ENCODE measurements at places on chromosomes 6 and 20.

DNA sequence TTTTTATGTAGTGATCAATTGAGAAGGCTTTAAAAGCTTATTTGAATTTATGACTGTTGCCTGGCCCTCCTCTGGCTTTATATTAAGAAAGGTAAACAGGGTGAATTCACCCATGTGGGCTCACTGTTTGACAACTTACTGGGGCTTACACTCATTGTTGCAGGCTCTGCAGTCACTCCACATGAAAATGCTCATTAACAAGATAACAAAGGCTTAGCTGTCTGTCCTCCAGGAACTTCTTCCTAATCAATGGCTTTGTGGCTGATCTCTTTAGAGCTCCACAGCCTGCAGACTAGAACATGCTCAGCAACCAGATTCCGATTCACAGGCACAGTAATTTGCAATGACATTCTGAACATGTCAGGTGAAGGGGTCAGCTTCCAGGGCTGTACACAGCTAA, 323.2 kb upstream of the MAN1A1 start:
- no peak for DNase-seq

DNA sequence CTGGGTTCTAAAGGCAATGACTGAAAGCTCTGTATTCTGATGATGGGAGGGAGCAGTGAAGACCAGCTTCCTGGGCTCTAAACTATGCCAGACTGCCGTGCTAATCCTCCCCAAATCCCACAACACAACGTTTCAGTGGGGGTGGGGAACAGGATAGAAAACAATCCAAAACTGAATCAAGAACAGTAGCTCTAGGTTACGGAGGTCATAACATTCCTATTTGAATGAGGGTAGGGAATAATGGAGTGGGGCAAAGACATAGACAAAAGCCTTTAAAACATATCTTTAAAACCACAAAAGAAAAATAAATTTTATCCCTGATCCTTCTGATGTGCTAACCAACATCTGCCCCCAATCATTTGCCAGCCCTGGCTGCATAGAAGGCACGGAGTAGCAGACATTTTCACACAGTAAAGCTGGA, 7.8 kb downstream of the USP49 start:
- no peak for DNase-seq

DNA sequence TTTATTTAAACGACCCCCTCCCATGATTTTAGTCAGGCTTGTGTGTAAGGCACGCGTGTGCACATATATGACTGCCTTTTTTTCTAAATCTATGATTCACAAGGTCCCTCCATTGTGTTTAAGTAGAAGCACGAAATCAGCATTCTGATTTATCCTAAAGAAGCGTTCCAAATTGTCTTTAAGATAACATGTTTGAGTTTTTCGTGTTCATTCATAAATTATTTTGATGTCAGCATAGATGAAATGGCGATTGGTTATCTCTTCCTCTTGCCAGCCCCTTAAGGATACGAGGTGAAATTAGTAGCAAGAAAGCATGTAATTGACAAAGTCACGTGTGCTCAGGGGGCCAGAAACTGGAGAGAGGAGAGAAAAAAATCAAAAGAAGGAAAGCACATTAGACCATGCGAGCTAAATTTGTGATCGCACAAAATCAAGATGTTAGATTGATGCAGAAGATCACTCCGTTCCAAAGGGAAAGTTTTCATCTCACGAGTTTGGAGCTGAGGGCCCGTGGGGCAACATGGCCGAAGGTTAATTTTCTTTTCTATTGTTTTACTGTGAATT, at the start of gene LIN28B:
Gene LIN28B, plus strand, starts transcription at position 377 of the 564 bp plus-strand sequence. Its CDS starts 144 bp downstream, at position 521.
- DNase-seq, result no peak

- no peak for DNase-seq
Observed at GRCh38 chr6:112231164-112231563, 23.2 kb downstream of the LAMA4 start.

GRCh38 chr6:75493400-75494064, at the start of gene FILIP1:
TSS of gene FILIP1 (minus strand) at chr6:75493800. CDS start at chr6:75414972, 78,828 bp downstream.
- DNase-seq, result no peak

Data from stimulated activated CD4-positive, alpha-beta T cell treated with anti-CD3 and anti-CD28 coated beads, Interleukin-1b, Interleukin-23, amount 100 ng/mL, for 1 hour (primary cell).